Suppressor macrophage (primary cell): ENCODE measurements at places on chromosomes 7 and 10.
A peak's percentile ranks its signal among the peaks of the same experiment; 100 is the strongest.

DNA sequence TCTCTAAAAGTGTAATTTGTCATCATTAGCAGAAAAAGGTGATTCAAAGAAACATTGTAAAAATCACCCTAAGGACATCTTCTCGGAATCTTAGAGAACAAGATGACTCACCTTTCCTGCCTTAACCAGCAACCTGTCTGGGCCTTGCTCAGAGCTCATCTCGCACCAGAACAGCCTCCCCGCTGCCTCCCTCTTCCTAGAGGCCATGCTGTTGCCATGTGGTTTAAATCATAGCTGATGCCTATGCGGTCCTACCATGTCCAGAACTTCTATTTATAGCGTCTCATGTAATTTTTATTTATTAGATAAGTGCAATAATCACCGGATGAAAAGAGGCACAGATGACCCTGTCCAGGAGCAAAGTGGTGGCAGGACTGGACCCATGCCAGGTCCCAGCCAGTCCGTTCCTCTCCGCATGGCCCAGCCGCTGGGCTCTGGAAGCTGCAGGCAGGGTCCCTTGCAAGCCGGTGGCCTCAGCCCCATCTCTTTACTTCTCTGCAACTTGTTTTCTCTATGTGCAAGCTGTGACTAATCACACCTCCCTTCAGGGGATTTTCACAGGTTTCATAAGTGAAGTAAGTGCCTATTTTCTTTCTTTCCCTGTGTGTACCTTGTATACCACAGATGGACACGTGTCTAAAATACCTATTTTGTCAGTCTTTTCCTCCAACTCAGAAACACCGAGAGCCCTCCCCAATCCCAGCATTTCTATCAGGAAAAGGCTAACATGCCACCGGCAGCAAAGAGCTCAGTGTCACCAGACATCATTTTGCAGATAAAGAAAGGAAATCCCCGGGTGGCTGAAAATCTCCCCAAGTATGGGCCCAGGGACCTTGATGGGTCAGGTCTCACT is 27.1 kb downstream of the KLF6 start:
- DNase-seq: no peak

DNA sequence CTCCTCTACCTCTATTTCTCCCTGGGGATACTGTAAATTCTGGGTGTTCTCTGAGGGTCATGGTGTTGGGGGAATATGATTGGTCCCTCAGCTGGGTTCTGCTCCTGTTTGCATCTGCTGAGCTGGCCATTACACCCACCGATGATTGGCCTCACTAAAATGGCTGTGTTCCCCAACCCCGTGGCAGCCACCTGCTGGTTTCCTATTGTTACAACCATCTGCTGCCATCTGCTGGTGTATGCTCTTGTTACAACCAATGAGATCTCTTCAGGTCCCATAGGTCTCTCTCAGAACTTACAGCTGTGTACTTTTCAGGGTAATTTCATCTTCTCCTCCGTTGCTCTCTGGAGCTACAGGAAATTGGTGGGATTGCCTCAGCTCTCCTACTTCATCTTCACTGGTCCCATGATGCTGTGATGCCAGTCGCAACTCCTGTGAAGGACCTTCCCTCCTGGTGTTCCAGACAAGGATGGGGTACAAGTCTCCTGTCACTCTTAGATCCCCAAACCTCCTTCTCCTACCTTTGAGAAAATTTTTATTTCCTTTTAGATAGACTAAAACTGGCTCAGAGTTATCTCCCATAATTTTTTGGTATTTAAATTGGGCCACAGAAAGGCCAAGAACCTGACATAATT is 303.5 kb upstream of the SMIM30 start:
- peak; percentile 87 for DNase-seq

GRCh38 chr10:24315211-24315610 is 106.3 kb downstream of the KIAA1217 start:
- DNase-seq: no peak

DNA sequence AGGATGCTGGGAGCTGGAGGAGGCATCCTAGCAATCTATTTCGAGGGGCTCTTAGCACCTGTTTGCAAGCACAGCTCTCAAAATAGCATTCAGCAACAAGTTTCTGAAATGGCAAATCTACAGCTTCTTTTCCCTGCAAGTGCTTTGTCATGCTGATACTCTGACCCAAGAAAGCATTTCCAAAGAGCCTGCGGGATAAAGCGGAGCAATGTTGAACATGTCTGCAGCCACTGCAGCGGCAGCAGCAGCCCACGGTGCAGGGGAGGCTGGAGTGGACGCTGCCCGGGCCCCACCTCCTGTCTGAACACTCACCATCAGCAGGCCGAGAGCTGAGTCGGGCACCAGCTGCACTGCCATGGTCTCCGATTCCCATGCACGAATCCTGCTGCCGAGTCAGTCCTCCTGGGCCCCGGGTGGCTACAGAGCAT is 964 bp downstream of the FRMD4A start:
- no peak for DNase-seq

GRCh38 chr10:7045891-7046599 is 364.8 kb downstream of the SFMBT2 start:
- DNase-seq: peak; percentile 76

DNA sequence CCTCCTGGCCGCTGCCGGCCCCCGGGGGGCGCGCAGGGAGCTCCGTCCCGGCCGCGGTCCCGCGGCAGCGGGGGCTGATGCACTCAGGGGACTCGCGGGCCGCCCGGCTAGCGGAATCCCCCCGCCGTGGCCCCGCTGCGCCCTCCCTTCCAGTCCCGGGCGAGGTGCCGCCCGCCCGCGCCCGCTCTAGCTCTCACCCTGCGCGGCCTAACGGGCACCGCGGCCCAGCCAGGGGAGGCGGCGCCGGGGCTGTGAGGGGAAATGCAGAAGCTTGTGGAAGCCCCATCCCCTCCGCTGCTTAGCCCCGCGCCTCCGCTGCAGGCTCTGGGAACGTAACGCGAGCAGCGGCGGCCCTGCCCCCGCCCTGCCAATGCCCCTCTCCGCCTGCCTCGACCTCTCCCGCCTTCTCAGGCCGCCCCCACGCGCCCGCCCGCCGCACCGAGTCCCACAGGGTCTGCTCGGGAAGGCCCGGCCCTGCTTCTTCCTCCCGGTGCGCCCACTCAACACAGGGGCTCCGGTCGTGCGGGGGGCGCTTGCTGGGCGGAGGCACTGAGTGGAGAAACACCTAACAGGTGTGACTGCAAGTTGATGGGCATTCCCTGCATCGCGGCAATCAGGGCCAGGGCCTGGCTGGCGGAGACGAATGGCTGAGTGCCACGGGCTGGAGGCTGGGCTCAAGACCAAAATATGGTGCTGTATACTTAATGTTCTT is 384 bp upstream of the TMEM229A start:
- DNase-seq: no peak

GRCh38 chr7:96330193-96330592 is 8.3 kb upstream of the SLC25A13 start:
- no peak for DNase-seq

GRCh38 chr7:134834689-134835462 is 55.4 kb downstream of the CALD1 start:
- no peak for DNase-seq

- no peak for DNase-seq
These were observed 1.4 kb downstream of the PPP2R2D start for GRCh38 chr10:131902211-131902610.

DNA sequence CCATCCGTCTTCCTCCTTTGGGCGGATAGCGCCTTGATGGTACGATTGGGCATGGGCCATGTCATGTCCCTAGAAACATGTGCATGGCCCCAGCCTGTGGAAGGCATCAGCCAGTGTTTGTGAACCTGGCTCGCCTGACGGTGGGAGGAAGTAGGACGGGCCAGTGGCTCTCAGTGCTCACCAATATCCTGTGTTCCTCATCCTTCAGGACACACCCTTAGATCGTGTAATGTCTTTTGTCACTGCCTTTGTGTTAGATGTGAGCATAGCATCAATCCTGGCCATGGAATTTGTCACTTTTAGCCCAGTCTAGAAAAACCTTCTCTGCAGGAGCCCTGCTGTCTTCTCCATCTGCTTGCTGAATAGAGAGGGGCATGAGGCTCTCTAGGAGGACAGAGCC is 77.6 kb downstream of the PFKFB3 start:
- DNase-seq: no peak

GRCh38 chr7:7427363-7427762 is 108.3 kb downstream of the COL28A1 start:
- DNase-seq: no peak

DNA sequence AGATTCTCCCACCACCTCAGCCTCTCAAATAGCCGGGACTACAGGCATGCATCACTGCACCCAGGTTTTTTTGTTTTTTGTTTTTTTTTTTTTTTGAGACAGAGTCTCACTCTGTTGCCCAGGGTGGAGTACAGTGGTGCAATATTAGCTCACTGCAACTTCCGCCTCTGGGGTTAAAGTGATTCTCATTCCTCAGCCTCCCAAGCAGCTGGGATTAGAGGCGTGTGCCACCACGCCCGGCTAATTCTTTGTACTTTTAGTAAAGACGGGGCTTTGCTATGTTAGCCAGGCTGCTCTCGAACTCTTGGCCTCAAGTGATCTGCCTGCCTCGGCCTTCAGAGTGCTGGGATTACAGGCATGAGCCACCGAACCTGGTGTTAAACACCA is 107.5 kb upstream of the KIF5B start:
- no peak for DNase-seq

GRCh38 chr7:36161996-36162395 is 8.9 kb downstream of the EEPD1 start:
- DNase-seq: peak; percentile 56

GRCh38 chr7:43553999-43554398 is 28.9 kb upstream of the STK17A start:
- peak; percentile 36 for DNase-seq

DNA sequence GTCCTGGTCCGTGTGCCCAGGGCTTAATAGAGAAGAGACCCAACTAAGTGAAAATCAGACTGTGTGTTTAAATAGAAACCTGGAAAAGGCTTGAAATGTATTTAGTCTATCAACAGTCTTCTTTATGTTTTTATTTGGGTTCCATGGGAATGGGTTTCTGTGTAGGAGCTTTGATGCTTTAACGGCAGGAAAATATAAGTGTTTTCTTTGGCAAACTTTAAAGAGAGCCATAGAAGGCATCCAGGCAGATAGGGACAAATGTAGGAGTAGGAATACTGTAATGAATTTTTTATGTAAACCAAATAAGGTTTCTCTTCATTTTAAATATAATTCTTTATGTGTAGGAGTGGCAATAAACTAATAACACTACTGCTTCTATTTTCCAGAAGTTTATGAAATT is 989.0 kb downstream of the GATA3 start:
- no peak for DNase-seq

DNA sequence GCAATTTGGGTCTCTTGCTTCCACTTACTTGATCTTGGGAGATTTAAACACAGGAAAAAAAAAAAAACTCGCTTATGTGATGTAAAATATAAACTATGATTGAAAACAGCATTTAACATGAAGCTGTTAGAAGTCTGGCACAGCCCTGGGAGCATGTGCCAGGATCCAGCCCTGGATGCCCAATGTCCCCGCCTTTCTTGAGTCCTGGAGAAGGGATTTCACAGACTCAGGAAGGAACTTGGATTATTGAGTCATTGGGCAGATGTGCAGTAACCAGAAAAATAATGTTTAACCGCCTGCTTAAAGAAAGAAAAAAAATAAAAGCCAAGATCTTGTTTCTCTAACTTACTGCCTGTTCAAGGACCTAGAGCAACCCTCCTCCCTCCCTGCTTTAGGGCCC is 3.7 kb upstream of the JCAD start:
- no peak for DNase-seq

DNA sequence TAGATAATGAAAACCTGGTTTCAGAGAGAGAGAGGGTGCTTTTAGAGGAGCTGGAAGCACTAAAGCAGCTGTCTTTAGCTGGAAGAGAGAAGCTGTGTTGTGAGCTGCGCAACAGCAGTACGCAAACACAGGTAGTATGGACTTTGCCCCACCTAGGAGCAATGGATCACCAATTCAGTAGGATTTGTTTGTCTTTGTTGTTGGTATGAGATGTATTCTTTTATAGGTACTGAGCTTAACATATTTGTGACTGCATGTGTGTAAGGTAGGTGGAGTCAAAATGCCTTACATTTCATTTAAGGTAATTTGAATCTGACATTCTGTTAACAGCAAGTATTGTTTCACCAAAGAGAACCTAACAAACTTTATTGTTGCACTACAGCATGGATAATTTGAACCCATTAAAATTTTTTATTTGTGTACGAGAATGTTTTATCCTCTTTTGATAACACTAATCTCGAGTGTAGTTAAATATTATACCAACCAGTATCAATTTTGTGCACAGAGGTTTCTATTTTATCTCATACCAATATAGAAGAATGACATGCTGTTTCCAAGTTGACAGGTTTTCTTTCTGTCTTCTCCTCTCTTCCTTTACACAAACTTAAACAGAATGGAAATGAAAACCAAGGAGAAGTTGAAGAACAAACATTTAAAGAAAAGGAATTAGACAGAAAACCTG is 92.1 kb downstream of the CYP51A1 start:
- no peak for DNase-seq

DNA sequence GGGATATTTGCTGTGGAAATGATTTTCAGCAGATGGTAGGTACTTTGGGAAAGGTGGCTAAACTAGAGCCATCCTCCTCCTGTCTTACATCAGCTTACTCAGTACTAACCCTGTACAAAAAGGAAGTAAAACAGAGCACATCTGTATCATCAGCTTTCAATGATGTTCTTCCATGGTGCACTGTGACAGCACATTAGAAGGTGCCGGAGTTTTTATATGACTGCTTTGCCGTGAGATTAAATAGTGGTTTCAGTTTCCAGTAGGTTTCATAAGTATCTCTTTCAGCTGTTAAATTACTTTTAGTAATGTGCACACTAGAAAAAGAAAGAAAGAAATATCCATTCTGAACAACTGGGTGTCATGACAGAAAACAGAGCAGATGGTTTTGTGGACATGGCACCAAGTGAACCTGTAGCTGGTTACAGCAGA is 86.5 kb downstream of the ARID5B start:
- peak; percentile 39 for DNase-seq

GRCh38 chr10:64086083-64086767 is 565.0 kb downstream of the REEP3 start:
- no peak for DNase-seq

- no peak for DNase-seq
These were observed 13.4 kb downstream of the JAZF1 start for GRCh38 chr7:28166982-28167715.

GRCh38 chr10:113099431-113100183 is 149.6 kb downstream of the TCF7L2 start:
- peak; percentile 48 for DNase-seq

- no peak for DNase-seq
These were observed 25.8 kb downstream of the NHLRC2 start for GRCh38 chr10:113880236-113880635.

DNA sequence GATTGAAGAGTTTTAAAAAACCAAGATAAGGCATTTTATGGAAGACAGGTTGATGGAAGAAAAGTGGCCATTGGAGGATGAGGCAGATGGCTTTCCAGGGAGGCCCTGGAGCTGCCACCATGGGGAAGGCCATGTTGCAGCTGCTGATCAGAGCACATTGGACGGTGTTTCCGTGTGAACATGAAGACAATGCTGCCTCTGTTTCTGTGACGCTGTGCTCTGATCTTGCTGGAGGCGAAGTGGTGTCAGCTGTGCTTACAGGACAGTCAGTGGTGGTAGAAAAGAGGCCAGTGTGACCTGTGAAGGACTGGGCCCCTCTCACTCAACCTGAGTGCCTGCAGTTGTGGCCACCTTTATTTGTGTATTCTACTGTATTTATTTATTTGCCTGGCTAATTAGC is 132.9 kb downstream of the FAM204A start:
- no peak for DNase-seq

GRCh38 chr7:90119178-90119971 is 34.9 kb upstream of the STEAP1 start:
- no peak for DNase-seq

GRCh38 chr10:87878664-87879459 is 15.4 kb downstream of the PTEN start:
- no peak for DNase-seq

- peak; percentile 31 for DNase-seq
These were observed 35.2 kb downstream of the GBF1 start for GRCh38 chr10:102280397-102281101.

GRCh38 chr10:71351628-71352319 is 32.7 kb downstream of the SLC29A3 start:
- DNase-seq: peak; percentile 68
